ENCODE measurements at places on chromosomes 6 and 20. TPM values are rescaled to one million over a fixed set of nuclear protein-coding genes. Genes with fewer than 3 reads are reported as not detected.

MROH8 gene
- total RNA-seq, result 1.6 TPM

SIRPB2 gene
- total RNA-seq, result 1.0 TPM

TREM2 gene
- 1.7 TPM for total RNA-seq

C6orf15 gene
- total RNA-seq, result not detected

GPX5 gene
- total RNA-seq, result not detected

BCAS4 gene
- 0.96 TPM for total RNA-seq

FITM2 gene
- 3.8 TPM for total RNA-seq

EYA4 gene
- total RNA-seq, result 0.20 TPM

FUCA2 gene
- total RNA-seq, result 20.1 TPM

- ATAC-seq, result peak; percentile 31
Measured at GRCh38 chr6:13178107-13178506, 150.2 kb downstream of the TBC1D7 start.

GRCh38 chr6:44342489-44342888 lies at the start of gene SPATS1:
Gene SPATS1, plus strand, starts transcription at chr6:44342650. Its CDS starts 446 bp downstream, at chr6:44343096.
- ATAC-seq, result no peak

DNA sequence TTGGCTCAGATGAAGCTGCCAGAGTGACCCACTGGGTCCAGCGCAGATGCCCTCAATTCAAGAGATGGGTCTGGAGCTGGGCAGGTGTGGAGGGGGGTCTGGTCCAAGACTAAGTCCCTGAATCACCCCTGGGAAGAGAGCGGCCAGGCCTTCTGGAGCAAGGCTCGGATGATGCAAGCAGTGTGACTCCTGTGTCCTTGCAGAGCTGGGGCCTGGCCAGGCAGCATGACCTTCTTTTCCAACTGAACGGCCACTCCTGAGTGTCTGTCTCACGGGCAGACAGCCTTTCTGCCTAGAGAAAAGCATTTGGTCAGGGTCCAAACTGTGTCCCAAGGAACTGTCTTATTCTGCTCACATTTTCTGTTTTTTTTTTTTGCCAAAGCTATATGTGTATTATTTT lies 42.6 kb upstream of the FNDC1 start:
- ATAC-seq, result no peak

GRCh38 chr6:32819729-32820128 lies 2.9 kb upstream of the HLA-DOB start:
- peak; percentile 92 for ATAC-seq

GRCh38 chr6:31889331-31889972 lies 8.0 kb downstream of the EHMT2 start:
- no peak for ATAC-seq

GRCh38 chr6:41505122-41506049 lies 40.8 kb upstream of the FOXP4 start:
- ATAC-seq, result peak; percentile 54

GRCh38 chr6:152170702-152171667 lies 363.5 kb downstream of the ESR1 start:
- no peak for ATAC-seq

- ATAC-seq, result no peak
Measured at GRCh38 chr6:6932968-6933367, 174.8 kb upstream of the RREB1 start.

GRCh38 chr20:4563534-4563933 lies 158.2 kb upstream of the PRND start:
- ATAC-seq, result peak; percentile 72

DNA sequence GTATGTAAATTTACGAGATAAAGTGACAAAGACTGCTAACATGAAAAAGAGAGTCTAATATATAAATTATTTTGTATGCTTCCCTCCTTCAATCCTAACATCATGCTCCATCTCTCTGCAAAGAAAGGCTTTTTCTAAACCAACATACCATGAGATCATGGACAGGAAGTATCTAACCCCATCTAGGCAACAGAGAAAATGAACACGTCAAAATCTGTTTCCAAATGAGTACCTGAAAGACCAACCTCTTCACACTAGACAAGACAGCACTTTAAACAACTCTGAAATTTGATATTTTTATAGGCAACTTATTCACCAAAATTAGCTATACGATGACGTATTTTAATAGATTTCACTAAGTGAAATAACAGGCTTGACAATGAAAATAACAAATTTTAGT lies 54.6 kb downstream of the MAN1A1 start:
- no peak for ATAC-seq

DNA sequence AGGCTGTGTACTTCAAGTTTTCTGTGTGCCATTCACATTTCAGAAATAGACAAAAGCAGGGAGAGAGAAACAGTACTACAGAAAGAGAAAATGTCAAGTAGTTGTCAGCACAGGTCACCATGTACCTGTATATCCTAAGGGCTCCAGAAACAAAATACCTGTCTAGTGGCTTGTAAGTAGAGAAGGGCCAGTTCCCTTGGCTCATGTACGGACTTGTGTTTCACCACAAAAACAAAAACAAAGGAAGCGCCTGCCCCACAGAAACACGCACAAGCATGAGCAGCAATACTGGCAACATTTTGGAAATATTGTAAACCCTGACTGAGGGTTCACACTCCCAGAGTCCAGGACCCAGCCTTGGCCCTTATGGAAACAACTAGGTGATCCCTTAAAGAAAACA lies 44.3 kb downstream of the CNKSR3 start:
- ATAC-seq, result peak; percentile 89

DNA sequence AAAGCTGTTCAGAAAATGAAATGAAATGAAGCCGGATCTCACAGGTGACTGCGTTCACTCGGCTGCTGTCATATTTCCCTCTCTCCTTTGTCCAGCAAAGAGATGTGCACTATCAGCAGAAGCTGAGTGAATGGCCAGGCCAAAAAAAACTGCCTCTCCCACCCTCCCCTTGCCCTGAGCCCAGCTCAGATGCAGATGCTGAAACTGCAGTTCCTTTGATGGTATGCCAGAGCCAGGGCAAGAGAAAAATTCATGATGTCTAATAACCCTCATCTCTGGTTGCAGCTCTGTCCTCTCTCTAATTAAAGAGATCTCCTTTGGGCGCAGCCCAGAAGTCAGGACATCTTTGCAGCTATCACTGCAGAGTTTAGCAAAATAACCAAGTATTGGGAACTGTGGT lies 210.5 kb upstream of the RIN2 start:
- ATAC-seq, result no peak

GRCh38 chr6:127869772-127870404 lies 31.0 kb downstream of the THEMIS start:
- ATAC-seq, result no peak

- no peak for ATAC-seq
Measured at GRCh38 chr6:104686550-104687175, 173.1 kb downstream of the HACE1 start.

- ATAC-seq, result no peak
Measured at GRCh38 chr6:151721671-151722070, 85.8 kb upstream of the ESR1 start.

DNA sequence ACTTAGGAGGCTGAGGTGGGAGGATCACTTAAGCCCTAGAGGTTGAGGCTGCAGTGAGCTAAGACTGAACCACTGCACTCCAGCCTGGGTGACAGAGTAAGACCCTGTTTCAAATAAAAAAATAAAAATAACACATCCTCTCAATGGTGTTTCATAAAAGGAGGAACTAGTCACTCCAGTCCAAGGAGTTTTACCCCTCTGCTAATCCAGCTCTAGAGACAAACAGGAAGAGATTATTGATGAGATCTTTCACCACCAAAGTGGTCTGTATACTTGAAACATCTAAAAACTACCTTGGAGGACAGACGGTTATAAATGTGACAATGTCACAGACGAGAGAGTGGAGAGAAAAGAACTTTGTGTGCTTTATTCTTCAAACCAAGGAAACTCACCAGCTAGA lies 58.2 kb downstream of the PIGU start:
- ATAC-seq, result no peak

DNA sequence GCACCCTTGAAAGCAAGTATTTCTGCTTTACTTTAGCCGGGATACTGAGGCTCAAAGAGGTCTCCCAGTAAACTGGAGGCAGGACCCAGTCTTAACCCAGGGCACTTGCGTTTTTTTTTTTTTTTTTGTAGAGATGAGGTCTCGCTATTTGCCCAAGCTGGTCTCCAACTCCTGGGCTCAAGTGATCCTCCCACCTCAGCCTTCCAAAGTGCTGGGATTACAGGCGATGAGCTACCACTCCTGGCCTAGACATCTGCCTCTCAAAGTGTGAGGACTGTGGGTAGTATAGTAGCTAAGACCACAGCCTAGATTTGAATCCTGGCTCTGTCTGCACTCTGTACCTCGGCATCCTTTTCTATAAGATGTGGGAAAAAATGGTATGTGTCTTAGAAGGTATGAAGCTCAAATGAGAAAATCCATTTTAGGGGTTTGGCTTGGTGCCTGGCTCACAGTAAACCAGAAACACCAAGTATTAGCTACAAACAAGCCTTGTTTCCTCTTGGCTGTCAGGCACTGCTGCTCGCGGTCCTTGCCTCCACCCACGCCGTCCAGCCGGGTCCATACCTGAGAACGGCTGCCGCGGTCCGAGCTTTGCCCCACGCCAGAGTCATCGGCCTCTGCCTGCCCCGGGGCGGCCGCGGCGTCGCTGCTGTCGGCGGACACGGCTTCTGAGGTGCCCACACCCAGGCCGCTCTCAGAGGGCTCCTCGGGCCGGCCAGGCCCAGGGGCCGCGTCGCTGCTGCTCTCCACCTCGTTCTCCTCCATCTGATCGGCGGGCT lies 1.2 kb downstream of the ZNF335 start:
- ATAC-seq, result peak; percentile 7

GRCh38 chr6:160756871-160757270 lies 54.8 kb downstream of the PLG start:
- peak; percentile 76 for ATAC-seq

Data from esophagus mucosa (tissue), 1 donor.